ENCODE measurements at places on chromosomes 7 and 10. TPM values are rescaled to one million over a fixed set of nuclear protein-coding genes. Genes with fewer than 3 reads are reported as not detected.

- no peak overlapping the region for H3K4me3 ChIP-seq
- no peaks in the 10 kb centered on the region for H3K36me3 ChIP-seq
- peaks cover 12% of the 10 kb centered on the region for H3K27me3 ChIP-seq
- peaks cover 26% of the 10 kb centered on the region for H3K4me1 ChIP-seq
- DNase-seq = no peak
- H3K27ac ChIP-seq = no peak overlapping the region
These were observed 130.8 kb downstream of the VIPR2 start for GRCh38 chr7:159013825-159014289.

DNA sequence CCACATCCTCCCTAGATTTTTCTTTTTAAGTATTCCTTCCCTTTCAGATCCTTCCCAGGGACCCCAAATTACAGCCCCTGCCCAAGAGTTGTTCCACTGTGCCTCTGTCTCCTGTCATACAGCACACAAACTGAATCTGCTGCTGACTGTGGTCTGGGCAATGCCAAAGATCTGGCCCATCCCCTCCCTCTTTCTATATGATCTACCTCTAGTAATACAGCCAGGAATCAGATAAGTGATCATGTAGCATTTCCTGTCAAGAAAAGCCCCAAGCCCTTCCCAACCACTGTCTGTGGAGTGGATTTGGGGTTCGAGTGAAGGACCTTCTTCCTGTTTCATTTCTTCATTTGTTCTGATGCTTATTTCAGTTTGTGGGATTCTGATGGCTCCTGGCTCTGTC is 6.7 kb downstream of the STX1A start:
- peaks cover 7% of the 10 kb centered on the region for H3K36me3 ChIP-seq
- no peak overlapping the region for H3K4me3 ChIP-seq
- peak overlapping the region; percentile 42 for H3K27ac ChIP-seq
- H3K27me3 ChIP-seq = peaks cover 2% of the 10 kb centered on the region
- H3K4me1 ChIP-seq = peaks cover 36% of the 10 kb centered on the region
- DNase-seq = no peak

DNA sequence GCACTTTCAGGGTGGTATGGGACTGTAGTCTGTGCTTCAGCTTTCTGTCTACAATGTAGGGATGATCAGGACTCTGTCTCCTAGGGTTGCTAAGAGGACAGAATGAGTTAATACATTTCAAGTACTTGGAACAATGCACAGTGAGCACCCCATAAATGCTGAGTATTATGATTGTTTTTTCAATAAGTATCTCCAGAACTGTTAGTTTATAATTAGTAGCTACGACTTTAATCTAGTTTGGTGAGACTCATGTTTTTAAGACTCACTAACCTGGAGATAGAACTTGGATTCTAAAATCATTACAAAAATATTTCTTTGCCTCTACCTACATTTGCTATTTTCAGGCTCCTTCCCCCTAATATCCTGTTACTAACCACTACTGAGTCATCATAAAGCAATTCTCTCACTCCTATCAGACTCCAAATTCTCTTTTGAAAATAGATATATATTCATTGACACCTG is 95.3 kb downstream of the CPED1 start:
- H3K27ac ChIP-seq = peak overlapping the region; percentile 92
- peaks cover 98% of the 10 kb centered on the region for H3K4me1 ChIP-seq
- H3K36me3 ChIP-seq = peaks cover 15% of the 10 kb centered on the region
- H3K27me3 ChIP-seq = no peaks in the 10 kb centered on the region
- DNase-seq = peak; percentile 10

DNA sequence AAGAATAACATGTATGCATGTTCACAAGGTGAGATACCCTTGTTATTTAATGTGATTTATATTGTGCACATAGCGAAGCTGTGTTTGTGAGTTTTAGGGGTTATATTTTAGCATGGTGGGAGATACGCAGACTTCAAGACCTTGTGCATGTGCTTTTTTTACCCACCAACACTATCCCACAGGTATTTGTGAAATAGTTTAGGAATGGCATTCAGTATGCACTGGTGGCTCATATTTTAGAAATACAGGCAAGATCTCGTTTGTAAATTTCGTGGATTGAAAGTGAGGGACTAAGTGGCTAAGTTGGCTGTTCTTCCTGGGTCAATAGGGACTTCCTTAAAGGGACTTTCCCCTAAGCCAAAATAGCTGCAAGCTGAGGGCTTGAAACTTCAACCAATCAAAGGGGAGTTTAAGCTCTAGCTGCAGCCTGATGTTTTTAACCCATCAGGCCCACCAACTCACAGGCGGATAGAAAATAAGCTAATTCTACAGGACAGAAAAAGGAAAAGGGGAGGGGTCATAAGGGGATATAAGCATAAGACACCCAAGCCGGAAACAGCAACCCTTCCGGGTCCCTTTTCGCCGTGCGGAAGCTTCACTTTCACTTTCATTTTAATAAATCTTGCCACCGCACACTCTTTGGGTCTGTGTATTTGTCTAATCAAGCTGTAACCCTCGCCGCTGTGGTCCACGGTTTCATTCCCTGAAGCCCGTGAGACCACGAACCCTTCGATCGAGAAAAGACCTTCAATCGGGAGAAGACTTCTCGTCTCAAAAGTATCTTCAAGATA is 291.0 kb downstream of the GPR158 start:
- no peak for DNase-seq
- H3K27me3 ChIP-seq = no peaks in the 10 kb centered on the region
- no peak overlapping the region for H3K27ac ChIP-seq
- no peaks in the 10 kb centered on the region for H3K36me3 ChIP-seq

- H3K27me3 ChIP-seq = peaks cover 4% of the 10 kb centered on the region
- no peak overlapping the region for H3K27ac ChIP-seq
- H3K4me1 ChIP-seq = no peaks in the 10 kb centered on the region
- no peak overlapping the region for H3K4me3 ChIP-seq
- no peaks in the 10 kb centered on the region for H3K36me3 ChIP-seq
These were observed 701.2 kb downstream of the AUTS2 start for GRCh38 chr7:70299472-70299807.

- peaks cover 83% of the 10 kb centered on the region for H3K27me3 ChIP-seq
- no peak overlapping the region for H3K27ac ChIP-seq
- H3K36me3 ChIP-seq = no peaks in the 10 kb centered on the region
- H3K4me1 ChIP-seq = peaks cover 10% of the 10 kb centered on the region
- H3K4me3 ChIP-seq = no peak overlapping the region
- no peak for DNase-seq
These were observed 3.2 kb upstream of the PAX2 start for GRCh38 chr10:100742076-100742771.

DNA sequence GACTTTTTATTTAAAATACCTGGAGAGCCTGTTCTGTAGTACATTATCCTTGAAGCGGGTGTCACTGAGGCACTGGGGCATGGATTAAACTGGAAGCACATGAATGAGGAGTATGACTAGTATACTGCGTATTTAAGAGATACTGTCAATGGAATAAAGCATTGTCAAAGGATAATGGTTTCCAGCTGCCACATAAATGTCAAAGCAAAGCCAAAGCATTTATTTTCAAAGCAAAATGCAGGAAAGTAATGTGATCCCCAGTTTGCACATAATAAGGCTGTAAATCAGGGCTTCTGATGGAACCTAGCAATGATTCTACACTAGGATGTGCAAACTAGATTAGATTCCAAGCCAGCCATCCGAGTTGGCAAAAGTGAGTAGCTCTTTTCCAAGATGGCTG is 240.1 kb downstream of the POU6F2 start:
- H3K4me1 ChIP-seq = no peaks in the 10 kb centered on the region
- DNase-seq = no peak
- H3K27me3 ChIP-seq = peaks cover 4% of the 10 kb centered on the region
- H3K4me3 ChIP-seq = no peak overlapping the region
- no peaks in the 10 kb centered on the region for H3K36me3 ChIP-seq

GRCh38 chr7:112896026-112896601 is 105.9 kb upstream of the TMEM168 start:
- no peak for DNase-seq
- H3K4me3 ChIP-seq = no peak overlapping the region
- peaks cover 23% of the 10 kb centered on the region for H3K36me3 ChIP-seq

- H3K4me3 ChIP-seq = no peak overlapping the region
- no peak for DNase-seq
- H3K36me3 ChIP-seq = no peaks in the 10 kb centered on the region
- peaks cover 9% of the 10 kb centered on the region for H3K27me3 ChIP-seq
These were observed 231.2 kb downstream of the SNX13 start for GRCh38 chr7:17709127-17709526.

Gene AKR1C3
- not detected for total RNA-seq

Gene TACR2
- total RNA-seq = not detected

Gene ZRANB1
- 13.3 TPM for total RNA-seq

Gene ADAMTS14
- total RNA-seq = 0.02 TPM

Gene HOXA5
- total RNA-seq = 1.6 TPM

Gene NEURL1
- total RNA-seq = not detected

Gene CCDC3
- total RNA-seq = not detected

All from HFFc6 (cell line).